ENCODE measurements at places on chromosomes 4 and X.

- DNase-seq = no peak
Observed at GRCh38 chrX:133983974-133984845, 1.2 kb downstream of the GPC3 start.

GRCh38 chr4:40473578-40474388, 138.7 kb downstream of the CHRNA9 start:
- peak; percentile 62 for DNase-seq

DNA sequence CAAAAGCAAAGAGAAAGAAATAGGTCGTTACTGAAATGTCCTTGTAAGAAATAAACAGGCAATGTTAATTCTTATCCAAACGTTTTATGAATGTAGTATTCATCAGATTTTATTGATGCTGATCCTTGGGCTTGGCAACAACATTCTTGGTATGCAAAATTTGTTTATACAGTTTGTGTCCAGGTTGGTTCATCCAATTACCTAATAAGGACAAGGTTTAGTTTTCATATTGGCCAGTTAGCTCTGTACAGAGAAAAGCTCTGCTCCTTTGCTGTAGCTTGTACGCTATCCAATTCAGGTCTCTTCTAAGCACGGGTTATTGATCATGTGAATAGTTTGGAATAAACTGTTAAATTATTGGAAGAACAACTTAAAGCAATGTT, 14.4 kb upstream of the CCNG2 start:
- no peak for DNase-seq

- no peak for DNase-seq
Observed at GRCh38 chr4:95758001-95758400, 81.9 kb upstream of the PDHA2 start.

DNA sequence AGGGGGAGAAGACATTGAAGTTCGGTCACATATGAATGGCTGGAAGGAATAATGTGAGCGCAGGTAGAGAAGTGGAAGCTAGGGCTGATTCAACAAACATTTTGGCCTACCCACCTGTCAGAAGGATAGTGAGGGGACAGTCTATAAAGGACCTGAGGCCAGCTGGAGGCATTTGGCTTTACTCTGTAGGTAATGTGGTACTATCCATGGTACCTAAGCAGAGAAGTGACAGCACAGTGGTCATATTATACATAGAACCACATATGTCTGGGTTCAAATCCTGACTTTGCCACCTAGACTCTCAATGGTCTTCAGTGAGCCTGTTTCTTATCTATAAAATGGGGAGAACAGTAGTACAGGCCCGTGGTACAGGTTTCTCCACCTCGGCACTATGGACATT, 257.1 kb downstream of the EVC2 start:
- DNase-seq = no peak

DNA sequence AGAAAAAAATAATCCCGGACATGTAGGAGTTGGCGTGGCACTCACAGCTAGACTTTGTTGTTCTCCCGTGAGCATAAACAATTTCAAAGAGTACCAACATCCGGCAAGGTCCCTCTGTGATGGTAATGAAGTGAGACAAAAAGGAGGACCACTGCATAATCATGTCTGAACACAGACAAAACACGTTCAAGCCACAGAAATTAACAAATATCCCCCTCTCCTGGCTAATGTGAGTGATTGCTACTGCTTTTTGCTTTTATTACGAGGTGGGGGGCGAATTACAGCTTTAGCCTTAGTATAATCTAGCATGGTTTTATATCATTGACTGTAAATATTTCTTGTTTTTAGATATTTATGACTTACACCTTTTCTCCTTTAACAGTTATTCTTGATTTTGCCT, 118.5 kb downstream of the PLS3 start:
- peak; percentile 10 for DNase-seq

DNA sequence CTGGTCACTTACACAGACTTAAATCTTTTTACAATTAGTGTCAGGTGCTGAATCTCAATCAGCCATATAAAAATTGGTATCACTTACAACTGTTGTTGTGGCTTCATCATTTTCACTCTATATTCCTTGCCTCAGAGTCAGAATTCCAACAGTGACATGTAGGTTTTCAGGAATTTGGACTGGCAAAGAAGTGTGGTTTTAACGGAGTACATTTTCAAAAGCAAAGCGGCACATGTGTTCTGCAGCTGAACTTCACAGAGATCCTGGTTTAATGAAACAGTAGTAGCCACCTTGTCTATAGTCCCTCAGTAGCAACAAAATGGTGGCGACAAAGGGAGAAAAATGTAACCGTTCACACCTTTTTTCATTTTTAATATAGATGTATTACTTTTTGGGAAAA, 486.6 kb downstream of the FAT4 start:
- DNase-seq = no peak

DNA sequence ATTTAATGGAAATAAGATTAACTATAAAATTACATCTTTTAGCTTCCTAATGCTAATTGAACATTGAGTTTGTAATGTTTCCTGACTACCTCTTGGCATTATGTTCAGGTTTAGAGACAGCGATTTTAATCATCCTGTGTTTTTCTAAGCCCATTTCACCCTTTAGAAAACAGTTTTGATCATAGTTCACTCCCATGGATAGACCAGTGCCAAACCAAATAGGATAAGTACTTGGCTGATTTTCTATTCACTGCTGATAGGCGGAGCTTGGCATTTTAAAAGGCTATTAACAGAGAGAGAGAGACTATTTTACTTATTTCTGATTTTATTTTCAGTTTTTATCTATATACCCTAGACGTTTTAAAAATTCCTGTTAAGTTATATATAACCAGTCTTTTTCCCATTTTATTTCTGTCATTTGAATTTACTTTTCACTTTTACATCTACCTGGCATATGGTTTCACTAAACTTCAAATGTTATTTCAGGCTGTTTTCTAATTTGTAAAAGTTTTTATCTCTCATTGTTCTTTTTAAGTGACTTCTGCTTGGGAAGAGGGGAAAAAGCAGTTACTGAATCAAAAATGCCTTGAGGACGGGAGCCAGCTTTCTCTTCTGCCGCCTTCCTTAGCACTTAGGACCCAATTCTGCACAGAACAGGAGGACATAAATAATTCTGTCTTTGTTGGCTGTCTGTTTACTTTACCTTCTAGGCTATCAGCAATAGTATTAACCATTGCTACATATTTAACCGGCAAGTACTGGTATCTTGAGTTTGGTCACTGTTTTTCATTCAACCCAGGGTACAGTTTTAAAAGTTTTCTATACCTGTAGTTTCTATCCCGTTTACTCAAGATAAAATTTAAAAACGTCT, 46.4 kb downstream of the SGMS2 start:
- DNase-seq = no peak

- peak; percentile 54 for DNase-seq
Observed at GRCh38 chrX:102712216-102712966, at the start of gene GPRASP2. TSS of gene GPRASP2 (plus strand) at chrX:102712448. CDS start at chrX:102714870, 2,422 bp downstream.

DNA sequence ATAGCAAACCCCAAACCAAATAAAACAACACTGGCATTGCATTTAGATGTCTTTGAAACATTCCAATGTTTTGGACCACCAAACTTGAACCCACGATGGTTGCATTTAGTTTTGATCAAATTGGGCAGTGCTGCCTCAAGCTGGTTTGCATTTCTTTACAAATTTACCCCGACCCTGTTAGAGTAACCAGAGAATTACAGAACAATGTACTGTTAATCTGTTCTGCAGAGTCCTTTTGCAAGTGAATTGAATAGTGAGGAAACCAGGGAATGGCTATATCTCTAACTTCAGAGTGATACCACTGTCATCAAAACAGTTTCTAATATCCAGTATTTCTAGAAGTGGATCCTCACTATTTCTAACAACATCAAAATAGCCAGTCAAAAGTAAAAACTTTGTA, 49.5 kb upstream of the GYPA start:
- no peak for DNase-seq

DNA sequence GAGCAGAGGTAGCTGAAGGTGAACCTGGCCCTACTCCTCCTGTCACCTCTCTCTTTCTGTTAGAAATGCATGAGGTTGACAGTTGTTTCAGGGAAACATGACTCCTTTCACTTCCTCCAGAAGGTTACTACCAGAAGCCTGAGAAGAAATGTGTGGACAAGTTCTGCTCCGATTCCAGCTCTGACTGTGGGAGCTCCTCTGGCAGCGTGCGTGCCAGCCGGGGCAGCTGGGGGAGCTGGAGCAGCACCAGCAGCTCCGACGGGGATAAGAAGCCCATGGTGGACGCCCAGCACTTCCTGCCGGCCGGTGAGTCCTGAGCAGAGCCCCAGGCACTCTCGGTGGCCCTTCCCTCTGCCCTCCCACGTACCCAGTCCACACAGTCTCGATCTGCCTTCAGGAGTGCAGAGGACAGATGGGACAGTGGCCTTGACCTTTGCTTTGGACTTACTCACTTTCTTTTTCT, 61.3 kb upstream of the TLR2 start:
- DNase-seq = no peak

DNA sequence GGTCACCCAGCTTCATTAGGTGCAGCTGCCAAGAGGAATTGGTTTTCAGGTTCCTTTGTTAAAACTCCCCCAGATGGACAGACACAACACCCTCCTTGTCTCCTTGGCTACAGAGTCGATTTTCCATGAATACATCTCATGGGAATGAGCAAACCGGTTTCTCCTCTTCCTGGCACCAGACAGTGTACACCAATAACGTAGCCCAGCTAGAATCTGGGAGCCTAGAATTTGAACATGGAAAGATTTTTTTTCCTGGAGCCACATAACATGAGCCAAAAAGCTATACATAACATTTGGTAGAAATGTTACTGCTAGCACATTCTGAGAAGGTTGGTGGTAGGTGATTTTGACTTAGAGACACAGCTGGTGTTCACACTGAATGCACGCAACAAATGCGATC, 62.9 kb upstream of the SLC34A2 start:
- no peak for DNase-seq

- no peak for DNase-seq
Observed at GRCh38 chrX:46208225-46208854, 336.9 kb downstream of the ZNF674 start.

GRCh38 chrX:17738737-17739535, 1.6 kb downstream of the SCML1 start:
- no peak for DNase-seq

DNA sequence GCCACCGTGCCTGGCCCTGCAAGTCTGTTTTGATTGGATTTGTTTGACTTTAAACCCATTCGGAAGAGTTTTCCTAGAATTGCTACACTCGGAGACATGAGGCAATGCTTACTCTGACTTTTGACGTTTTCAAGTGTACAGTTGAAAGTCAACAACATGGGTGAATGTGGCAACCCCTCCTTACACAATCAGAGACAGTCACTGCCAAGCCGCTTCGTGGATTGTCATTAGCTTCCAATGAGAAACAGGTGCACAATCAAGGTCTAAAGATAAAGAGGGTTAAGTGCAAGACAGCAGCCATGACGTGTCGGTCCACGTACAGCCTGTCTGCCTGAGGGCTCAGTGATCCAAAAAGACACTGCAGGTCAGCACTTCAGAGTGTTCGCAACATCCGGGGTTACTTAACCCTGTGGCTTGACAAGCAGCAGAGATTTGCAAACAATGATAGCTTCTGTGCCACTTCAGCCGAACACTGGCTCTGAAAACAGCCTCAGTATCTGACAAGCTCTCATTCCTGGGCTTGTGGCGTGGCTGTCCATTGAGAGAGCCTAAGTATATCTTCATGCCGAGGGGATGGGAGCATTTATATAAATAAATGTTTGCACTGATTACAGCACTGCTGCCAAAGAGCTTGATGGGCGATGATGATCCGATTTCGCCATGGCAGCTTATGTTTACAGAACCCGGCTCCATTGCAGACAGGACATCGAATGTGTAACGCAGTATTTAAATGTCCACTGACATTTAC, 180.0 kb downstream of the DHRSX start:
- no peak for DNase-seq

DNA sequence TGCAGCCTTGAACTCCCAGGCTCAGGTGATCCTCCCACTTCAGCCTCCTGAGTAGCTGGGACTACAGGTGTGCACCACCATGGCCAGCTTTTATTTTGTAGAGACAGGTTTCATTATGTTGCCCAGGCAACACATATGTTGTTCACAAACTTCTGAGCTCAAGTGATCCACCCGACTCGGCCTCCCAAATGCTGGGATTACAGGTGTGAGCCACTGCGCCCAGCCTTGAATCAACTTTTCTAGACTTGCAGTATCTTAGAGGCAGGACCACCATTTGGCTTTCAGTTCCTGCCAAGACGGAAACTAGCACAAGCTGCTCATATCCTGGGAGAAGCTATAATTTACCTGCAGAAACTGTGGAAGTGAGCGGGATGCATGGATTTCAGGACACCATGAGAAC, 19.9 kb downstream of the NAT8L start:
- no peak for DNase-seq

DNA sequence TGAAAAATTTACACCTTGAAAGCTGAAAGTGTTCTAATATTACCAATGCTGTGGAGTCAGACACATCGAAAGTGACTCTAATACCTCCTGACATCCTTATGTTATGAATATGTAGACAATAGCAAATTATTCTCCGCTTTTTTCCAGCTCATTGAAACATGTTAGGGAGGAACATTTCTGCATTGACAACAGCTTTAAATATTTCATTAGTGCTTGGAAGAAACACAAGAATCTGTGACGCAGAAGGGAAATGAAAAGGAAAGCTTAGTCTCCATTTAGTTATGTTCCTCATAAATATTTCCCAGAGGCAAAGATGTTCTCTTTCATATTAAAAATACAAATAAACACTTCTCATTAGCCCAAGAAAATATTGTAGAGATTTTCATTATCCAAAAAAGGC, 55.8 kb upstream of the CD99 start:
- no peak for DNase-seq

- peak; percentile 31 for DNase-seq
Observed at GRCh38 chr4:174764105-174764729, 64.8 kb downstream of the GLRA3 start.

- no peak for DNase-seq
Observed at GRCh38 chrX:39196192-39197102, 395.2 kb downstream of the MID1IP1 start.

- DNase-seq = no peak
Observed at GRCh38 chrX:153689654-153690465, 2.1 kb downstream of the SLC6A8 start.

DNA sequence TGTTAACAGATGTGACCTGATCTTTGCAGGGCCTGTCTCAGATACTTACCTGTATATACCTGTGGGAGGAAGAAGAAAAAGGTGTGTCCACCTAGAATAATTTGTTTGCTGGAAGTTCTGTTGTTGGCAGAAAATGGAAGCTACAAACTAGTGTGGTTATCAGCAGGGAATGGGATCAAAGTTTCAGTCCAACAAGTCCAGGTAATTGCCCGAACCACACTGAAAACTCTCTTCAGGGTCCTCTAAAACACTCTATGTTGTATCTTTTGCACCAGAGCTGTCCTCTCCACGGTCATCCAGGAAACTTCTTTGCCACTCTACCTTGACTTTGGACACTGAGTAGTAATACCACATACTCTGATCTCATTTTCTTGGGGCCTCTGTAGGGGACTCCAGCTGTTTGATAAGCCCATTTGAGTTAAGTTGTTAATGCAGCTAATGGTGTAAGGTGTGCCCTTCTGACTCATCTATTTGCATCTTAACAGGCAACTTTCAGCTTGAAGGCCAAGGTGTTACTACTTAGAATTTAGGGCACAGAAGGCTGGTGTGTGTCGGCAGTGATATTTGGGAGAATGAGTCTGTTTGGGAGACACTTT, 38.7 kb upstream of the GATB start:
- DNase-seq = no peak

GRCh38 chr4:40340030-40340429, 4.9 kb downstream of the CHRNA9 start:
- no peak for DNase-seq

Measured in renal pelvis (tissue), 12 donors.